ENCODE measurements at places on chromosomes 13 and 19.

DNA sequence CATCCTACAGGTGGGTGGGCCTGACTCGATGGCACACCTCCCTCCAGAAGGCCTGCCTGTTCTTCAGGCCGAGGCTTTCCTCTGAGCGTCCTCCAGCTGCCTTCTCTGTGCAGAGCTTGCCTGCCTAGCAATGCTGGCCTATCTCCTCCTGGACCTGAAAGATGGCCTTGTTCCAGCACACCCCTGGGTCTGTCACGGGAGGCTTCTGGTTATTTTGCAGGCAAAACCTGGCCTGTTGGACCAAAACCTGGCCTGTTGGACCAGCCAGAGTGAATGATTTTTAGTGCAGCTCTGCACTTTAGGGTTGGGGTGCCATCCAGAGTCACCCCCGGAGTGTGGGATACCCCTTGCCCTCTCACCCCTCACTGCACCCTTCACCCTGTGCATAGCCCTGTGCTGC lies 128.4 kb downstream of the KATNAL1 start:
- DNase-seq = no peak

GRCh38 chr13:110001670-110002275 lies 215.4 kb upstream of the IRS2 start:
- DNase-seq = peak; percentile 84

- no peak for DNase-seq
These were observed 431 bp downstream of the GYS1 start for GRCh38 chr19:48992581-48993174.

- DNase-seq = peak; percentile 79
These were observed 13.6 kb upstream of the C5AR1 start for GRCh38 chr19:47296036-47296435.

DNA sequence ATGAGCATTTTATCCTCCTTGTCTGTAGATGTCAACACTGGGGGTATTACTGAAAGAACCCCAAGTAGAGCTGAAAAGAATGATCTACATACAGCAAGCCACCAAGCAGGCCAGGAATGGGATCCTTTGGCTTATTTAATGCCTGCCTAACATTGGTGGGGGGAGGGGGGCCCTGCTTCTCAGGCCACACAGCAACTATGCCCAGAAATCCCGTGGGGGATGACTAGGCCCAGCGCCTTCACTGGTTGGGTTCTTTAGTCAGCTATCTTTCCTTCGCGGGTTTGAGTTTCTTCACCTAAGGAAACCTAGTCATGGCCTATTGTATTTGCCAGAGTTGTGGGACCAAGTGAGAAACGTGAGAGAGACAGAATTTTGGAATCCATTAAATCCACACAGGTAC lies 80.5 kb downstream of the CCNA1 start:
- DNase-seq = no peak

DNA sequence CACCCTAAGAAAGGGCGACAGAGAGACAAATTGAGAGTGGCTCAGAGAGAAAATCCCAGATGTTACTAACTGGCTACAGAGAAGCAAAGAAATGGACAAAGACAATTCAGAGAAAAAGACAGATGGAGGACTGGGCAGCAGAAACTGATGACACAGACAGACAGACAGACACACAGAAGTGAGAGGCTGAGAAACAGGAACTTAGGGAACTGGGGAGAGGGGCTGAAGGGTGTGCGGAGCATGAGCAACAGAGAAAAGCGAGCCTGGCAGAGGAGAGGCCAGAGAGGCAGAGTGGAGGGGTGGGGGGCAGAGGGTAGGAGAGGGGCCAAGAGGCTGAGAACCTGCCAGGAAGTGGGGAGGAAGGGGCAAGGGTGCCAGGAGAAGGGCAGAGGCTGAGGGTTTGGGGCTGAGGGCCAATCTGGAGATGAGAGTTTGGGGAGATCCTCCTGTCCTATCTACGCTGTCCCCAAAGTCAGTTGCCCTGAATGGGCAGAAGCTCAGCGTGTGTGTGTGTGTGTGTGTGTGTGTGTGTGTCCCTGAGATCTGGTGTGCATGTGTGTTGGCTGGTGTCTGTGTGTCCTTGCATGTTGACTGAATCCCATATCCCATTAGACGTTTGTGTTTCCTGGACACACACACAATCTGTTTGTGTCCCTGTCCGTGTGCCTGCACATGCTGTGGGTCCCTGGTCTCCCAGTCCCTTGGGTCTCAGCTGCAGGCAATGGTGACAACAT lies 5.6 kb upstream of the ERFL start:
- DNase-seq = no peak

DNA sequence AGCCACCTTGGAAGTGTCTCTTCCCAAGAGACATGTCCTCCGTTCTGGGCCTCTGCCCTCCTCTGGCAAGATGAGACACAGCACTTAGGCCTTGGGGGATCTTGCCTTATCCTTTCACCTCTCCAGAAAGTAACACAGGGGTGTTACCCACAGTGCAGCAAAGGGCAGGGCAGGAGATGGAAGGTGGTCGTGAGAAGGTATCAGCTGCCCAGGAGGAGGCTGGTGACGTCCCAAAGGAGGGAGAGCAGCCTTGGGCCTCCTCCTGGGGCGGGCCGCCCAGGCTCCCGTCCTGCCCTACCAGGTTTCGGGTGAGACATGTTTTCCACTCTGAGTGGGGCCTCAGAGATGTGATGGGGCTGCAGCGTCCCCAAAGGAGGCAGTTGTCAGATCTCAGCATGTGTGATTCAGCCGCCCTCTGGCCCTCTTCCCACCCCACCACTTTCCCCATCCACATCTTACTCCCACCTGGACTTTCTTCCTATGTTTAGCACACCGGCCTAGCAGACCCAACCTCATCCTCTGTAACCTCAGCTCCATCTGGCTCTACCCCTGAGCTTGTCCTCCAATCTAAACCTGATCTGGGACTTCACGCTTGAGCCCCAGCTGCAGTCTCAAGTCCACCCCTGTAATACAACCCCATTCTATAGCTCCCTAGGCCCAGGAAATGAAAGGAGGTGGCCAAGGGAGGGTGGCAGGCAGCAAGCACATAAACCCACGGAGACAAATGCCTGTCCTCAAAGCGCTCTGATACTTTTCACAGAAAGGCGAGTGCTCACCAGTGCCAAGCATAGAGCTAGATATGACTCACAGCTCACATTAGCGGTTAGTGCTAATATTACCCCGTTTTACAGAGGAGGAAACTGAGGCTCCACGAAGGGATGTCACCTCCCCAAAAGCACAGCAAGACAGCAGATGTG lies 9.3 kb downstream of the POU2F2 start:
- no peak for DNase-seq
